ENCODE measurements at places on chromosomes 16 and 17.

DNA sequence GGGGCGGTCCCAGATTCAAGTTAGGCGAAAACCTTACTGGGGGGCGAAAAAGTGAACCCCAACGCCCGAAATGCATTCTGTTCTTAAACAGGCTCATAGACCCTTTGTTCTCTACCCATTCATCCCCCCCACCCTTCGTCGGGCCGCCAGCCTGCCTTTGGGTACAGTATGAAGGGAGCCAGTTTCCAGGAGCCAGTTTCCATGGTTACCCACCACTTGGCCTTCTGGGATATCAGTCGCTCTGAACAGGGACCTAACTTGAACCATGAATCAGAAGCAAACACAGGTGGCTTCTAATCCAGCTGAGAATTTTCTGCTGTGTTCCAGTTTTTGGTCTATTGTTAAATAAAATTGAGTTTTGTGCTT lies 532 bp downstream of the DHX40 start:
- DNase-seq = peak; percentile 83

GRCh38 chr17:30217054-30217453 lies 18.4 kb downstream of the SLC6A4 start:
- DNase-seq = no peak

GRCh38 chr17:38507921-38508569 lies 79.8 kb downstream of the ARHGAP23 start:
- DNase-seq = no peak

DNA sequence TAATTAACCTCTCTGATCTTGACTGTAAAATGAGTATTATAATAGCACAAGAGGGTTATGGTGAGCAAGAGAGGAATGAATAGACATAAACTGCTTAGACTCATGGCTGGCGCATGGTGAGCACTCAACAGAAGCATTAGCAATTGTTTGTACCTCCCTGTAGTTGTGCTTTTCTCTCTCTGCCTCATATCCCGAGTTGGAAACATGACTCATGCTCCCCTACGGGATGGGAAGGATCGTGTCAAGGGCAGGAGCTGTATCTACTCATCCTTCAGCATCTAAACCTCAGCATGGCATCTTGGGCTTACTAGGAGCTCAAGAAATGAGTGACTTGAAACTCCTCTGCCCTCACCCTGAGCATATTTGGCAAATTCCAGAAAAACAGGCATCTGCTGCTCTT lies 299.6 kb downstream of the MAP2K4 start:
- peak; percentile 20 for DNase-seq

DNA sequence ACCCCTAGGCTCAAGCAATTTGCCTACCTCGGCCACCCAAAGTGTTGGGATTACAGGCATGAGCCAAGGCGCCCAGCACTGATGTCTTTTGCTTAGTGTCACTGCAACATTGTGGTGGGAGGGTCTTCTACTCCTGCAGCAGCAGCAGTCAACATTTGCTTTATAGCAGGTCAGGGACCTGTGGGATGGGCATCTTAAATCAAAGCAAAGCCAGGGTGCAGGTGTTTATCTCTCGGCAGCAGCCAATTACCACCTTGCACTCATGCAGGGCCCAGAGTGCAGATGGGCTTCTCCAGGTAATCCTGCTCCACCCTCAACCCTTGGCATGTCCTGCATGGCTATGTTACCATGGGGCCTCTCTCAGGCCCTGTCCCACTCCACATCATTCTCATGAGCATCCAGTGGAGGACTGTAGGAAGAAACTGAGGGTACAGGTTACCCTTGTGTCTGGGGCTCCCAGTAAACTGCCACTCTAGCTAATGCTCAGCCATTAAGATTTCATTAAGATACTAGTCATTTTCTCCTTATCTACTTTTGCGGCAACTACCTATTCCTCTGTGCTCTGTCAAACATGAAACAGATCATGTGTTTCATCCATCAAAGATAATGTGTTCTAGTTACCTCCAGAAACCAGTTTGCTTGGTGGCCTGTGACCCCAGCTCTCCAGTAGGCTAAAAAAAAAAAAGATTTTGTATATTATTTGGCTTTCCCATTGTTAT lies 16.8 kb downstream of the ADGRG5 start:
- no peak for DNase-seq

DNA sequence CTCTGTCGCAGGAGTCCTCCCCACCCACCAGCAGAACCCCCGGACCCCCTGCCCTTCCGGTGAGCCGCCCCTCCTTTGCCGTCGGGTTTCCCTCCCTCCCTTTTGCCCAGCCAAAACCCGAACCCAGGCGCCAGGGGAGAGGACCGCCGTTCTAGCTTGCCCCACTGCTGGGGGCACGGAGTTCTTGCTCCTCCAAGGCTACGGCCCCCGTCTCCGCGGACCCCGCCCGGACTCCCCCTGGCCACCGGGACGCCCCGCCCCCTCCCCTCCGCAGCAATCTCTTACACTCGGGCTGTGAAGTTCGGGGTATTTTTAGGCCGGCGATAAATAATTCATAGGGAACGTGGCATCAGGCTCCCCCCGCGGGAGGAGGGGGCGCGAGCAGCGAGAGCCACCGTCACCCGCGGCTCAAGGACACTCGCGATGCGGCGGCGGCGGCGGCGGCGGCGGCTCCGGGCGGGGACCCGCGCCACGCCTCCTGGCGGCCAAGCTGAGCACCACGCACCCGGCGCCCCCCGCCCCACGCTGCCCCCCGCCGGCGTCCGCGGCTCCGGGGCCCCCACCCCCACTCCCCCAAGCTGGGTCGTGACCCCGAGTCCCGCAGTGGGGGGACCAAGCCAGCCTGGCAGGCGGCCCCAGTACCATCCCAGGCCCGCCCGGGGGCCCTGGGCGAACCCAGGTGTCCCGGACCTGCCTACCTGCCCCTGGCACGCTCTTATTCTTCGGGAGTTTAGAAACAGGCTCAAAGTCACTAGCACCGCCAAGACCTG lies at the start of gene GRIN2C:
GRIN2C (minus strand) TSS at position 427 of the 770 bp plus-strand sequence. CDS start 4,793 bp downstream, outside the sequence.
- no peak for DNase-seq

- DNase-seq = peak; percentile 10
These were observed 123.5 kb downstream of the CBLN1 start for GRCh38 chr16:49158029-49158642.

DNA sequence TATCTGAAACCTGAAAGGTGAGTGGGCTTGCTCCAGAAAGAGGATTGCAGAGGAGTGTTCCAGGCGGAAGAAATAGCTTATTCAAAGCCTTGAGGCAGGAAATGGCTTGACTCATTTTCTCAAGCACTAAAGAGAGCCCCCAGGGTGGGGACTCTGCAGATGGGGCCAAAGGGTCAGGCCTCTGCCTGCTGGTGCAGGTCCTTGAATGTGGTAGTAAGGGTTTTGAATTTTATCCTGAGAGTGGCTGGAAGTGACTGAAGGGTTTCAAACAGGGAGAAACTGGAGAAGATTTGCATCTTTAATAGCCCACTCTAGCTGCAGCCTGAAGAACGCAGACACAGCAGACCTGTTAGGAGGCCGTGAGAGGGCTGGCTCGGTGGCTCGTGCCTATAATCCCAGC lies 144.4 kb downstream of the CCT6B start:
- no peak for DNase-seq

- no peak for DNase-seq
These were observed 9.2 kb downstream of the TBKBP1 start for GRCh38 chr17:47703191-47703591.

DNA sequence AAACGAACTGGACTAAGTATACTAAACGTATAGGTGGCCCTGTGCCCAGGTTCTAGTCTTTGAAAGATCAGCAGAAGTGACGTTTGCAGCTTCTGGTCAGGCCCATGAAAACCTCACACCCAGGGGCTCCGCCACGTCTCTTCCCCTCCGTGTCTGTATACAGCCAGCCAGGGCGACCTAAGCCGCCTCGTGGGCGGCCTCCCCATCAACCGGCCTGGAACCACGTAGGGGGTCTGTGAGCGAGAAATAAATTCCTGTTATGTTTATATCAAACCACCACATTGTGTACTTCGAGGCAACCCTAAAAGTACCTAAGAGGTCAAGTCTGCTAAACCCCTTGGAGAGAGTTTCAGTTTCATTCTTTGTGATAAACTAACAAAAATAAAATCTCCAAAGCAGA lies 6.8 kb downstream of the TK1 start:
- DNase-seq = no peak

GRCh38 chr16:47599512-47599911 lies 138.4 kb downstream of the PHKB start:
- no peak for DNase-seq

GRCh38 chr17:37725601-37726146 lies 19.2 kb downstream of the HNF1B start:
- DNase-seq = no peak

- no peak for DNase-seq
These were observed 349.4 kb downstream of the SLC39A11 start for GRCh38 chr17:72743037-72743467.

- DNase-seq = peak; percentile 26
These were observed 279.5 kb upstream of the MYOCD start for GRCh38 chr17:12386225-12386624.

GRCh38 chr16:10827691-10828341 lies 9.2 kb upstream of the TVP23A start:
- DNase-seq = peak; percentile 93

- no peak for DNase-seq
These were observed 95.7 kb downstream of the NTN1 start for GRCh38 chr17:9116861-9117568.

GRCh38 chr17:66953630-66954020 lies 10.9 kb upstream of the CACNG4 start:
- no peak for DNase-seq

GRCh38 chr17:53420035-53420641 lies 402.6 kb upstream of the KIF2B start:
- DNase-seq = no peak

DNA sequence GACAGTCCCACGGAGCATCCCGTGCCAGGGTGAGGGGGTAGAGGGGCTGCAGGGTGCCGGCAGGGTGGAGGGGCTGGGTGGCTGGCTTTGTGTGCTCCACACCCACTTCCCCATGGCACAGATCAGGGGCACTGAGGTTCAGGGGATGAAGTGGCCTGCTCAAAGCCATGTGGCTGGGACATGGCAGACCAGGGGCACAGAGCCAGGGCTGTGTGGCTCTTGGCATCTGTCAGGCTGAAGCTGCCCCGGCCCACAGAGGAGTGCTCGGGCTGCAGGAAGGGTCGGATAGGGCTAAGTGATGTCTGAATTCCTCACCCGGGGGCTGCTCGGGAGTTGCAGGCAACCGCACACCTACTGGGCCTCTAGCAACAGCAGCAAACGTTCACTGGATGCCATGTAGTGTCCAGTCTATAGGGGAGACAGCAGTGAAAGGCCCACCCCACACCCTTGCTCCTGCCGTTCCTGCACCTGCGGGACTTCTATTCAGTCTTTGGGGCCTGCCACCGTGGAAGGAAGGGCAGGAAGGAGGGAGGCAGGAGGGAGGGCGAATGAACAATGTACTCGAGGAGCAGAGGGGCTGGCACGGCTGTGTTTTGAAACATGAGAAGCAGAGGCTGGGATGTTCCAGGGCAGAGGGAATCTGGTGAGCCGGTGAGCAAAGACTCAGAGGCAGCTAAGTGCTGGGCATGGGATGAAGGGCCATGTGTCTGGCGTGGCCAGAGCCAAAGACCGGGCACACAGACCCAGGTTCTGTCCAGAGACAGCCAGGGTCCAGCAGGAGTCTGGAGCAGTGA lies 15.1 kb downstream of the SLC5A10 start:
- no peak for DNase-seq

GRCh38 chr17:74297941-74298340 lies 23.9 kb downstream of the DNAI2 start:
- DNase-seq = no peak
